ENCODE measurements at places on chromosomes 7 and 10. TPM values are rescaled to one million over a fixed set of nuclear protein-coding genes. Genes with fewer than 3 reads are reported as not detected.
A peak's percentile ranks its signal among the peaks of the same experiment; 100 is the strongest.

Gene CHST15
- 148 TPM for total RNA-seq

Gene PKD2L1
- total RNA-seq, result 0.44 TPM

DNA sequence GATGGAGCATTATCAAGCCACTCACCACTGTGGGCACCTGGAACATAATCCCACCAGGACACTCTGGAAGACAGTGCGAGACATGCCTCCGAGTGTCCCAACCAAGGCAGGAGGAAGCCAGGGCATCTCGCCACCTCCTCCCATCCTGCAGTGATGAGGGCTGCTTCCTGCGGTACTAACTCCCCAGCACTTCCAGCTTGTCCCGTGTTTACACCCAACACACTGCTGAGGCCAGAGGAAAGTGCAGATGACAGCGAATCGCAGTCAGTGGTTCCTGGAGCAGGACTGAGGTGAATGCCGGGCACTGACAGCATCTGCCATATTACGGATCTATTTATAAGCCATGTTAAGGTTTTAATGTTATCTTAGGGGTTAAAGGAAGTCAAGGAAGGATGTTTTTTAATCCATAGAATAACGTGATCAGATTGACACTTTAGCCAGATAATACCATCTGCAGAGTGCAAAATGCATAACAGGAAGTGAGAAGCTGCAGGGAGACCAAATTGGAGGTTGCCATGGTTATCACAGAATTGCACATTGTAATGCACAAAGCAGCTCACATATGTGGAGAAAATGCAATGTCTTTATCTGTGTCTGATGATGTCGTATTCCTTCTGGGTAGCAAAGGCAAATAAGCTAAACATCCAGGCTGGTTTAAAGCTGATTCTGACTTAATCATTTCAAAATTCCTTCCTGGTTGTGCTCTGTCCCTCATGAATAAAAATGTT lies 314.1 kb upstream of the C7orf33 start:
- DNase-seq, result no peak

Gene FLNC
- total RNA-seq, result 7.7 TPM

DNA sequence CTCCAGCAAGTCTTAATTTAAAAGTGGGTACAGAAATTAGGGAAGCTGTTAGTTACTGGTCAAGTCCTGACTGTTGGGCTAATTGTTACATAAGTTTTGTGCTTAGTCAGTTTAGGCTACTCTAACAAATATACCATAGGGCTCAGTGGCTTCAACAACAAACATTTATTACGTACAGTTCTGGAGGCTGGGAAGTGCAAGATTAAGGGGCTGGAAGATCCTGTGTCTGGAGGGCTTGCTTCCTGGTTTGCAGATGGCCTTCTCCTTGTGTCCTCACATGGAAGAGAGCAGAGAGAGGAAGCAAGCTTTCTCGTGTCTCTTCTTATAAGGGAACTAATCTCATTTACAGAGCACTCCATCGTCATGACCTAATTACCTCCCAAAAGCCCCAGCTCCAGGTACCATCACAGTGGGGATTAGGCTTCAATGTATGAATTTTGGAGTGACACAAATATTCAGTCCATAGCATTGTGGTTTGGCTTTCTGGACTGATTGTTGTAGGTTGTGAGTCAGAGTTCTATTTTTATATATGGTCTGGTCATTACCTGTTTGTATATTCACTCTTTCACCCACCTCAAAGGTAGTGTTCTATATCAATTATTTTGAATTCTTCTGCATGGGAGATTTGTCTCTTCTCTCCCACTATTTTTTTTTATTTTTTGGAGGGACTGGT lies 17.1 kb downstream of the ST7 start:
- no peak for DNase-seq

DNA sequence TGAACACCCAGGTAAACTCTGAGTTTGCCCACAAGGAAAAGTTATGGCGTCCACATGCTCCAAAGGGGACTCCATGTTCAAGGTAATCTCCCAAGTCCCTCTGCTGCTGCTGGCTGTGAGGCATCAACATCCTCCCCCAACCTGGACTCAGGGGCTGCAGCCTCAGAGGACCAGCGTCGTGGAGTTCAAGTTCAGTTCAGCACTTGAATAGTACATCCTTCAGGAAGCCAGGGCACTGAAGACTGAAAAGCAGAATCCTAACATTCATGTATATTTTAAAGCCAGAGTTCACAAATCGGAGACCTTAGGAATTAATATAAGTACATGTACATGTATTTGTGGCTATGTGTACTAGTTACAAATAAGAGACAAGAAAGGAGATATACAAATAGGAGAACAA lies 90.4 kb downstream of the PTPRE start:
- DNase-seq, result no peak

Gene PDE6C
- total RNA-seq, result not detected

DNA sequence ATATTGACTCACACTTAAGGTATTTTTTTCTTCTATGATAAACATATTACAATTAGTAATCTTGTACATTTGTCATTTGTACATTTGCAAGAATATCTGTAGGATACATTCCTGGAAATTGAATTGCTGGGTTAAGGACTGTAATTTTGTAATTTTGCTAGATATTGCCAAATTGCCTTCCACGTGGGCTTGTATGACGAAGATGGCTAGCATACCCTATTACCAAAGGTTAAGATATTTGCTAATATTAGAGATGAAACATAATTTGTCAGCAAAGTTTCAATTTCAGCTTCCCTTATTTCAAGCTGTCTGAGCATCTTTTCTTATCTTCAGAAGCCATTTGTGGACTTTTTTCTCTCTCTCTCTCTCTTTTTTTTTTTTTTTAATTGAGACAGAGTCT lies 1.0 kb upstream of the LYZL2 start:
- DNase-seq, result no peak

Gene CUX1
- 43.7 TPM for total RNA-seq

DNA sequence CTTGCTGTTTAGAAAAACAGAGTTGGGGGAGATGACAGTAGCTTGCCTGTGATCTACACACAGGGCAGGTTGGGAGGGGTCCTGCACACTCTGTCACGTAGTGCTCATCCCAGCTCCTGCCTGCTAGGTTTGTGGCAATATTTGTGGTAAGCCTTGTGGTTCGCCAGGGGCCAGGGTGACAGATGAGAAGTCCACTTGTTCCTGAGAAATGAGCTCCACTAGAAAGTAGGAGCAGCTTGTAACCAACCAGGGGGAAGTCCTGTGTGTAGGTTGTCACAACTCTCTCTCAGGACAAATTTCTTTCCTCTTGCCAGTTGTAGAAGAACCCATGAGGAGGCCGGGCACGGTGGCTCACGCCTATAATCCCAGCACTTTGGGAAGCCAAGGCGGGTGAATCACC lies 147.0 kb downstream of the TCF7L2 start:
- no peak for DNase-seq

DNA sequence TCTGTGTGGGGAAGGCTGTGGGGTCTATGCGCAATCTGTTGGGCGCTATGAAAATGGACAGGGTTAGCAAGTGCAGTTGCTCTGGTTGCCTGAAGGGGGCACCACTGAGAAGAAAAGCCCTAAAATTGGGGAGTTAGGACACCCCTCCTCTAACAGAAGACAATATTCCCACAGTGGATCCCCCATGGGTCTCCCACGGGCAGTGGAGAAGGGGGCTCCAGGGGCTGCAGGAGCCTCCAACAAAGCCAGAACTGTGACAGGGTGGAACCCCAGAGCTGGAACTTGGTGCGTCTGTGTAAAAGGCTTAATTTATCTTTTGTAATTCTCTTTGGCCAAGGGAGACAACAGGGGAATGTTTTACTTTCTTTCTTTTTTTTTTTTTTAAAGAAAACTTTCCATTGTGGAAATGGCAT lies 12.5 kb upstream of the COL13A1 start:
- DNase-seq, result peak; percentile 38

Gene MSMB
- not detected for total RNA-seq

GRCh38 chr10:10745291-10745690 lies 272.4 kb upstream of the CELF2 start:
- DNase-seq, result no peak

DNA sequence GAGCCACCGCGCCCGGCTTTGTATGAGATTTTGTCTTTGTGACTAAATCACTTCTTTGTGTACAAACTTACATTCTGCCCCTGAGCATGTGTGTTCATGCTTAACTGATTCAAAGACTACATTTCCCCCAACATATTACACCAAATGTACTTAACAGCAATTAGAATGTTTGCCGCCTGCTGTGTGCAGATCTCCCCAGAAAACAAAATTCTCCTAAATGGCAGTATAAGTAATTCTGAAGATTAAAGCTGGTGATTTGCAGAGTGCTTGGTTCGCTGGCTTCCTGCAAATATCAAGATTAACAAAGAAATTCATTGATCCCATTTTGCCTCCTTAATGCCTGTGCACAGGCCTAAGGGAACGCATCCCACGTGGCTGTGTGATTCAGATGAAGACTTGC lies 230.3 kb downstream of the GALNT17 start:
- DNase-seq, result no peak

GRCh38 chr7:4612939-4613841 lies 68.9 kb upstream of the FOXK1 start:
- no peak for DNase-seq

DNA sequence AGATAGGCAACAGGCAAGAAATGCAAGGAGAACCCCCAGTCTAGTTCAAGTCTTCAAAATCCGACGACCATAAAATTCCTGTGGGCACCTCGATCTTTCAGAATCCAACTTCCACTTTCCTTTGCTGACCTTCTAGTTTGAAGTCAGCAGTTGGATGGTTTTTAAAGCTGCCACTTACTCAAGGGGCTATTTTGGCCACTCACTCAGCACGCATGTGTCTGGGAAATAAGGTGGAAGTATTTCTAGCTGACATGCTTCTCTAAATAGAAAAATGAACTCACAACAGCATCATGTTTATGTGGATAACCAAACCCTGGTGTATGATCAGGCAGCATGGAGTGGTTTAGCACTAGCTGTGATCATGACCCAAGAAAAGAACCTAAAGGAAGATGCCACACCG lies at the start of gene NRAP:
NRAP (minus strand) TSS at position 134 of the 400 bp plus-strand sequence. CDS start 159 bp downstream, outside the sequence.
- no peak for DNase-seq

GRCh38 chr10:50595785-50596184 lies 28.0 kb downstream of the SGMS1 start:
- no peak for DNase-seq

DNA sequence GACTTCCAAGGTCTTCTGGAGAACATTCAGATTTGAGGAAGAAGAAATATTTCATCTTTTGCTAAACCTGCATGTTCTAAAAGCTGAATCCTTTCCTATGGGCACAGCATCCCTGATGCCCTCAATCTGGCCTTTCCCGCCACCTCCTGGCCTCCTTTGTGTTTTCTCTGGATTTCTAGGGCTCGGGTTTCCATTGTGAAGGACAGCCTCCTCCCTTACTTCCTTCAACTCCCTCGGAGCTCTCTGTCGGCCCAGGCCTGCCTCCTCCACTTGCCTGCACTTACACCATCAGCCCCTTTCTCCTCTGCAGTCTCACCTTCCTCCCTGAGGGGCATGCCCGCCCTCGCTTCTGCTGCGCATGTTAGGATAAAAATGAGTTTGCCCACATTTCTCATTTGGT lies 75.4 kb downstream of the WIPF3 start:
- peak; percentile 43 for DNase-seq

GRCh38 chr10:13703997-13704536 lies 117.3 kb downstream of the PRPF18 start:
- DNase-seq, result no peak

GRCh38 chr7:37732253-37732652 lies 48.7 kb downstream of the GPR141 start:
- peak; percentile 66 for DNase-seq

Data from endothelial cell (in vitro differentiated cells).